ENCODE measurements at places on chromosomes 5 and 9. TPM values are rescaled to one million over a fixed set of nuclear protein-coding genes. Genes with fewer than 3 reads are reported as not detected.
A peak's percentile ranks its signal among the peaks of the same experiment; 100 is the strongest.

The NIM1K gene
- total RNA-seq: 2.0 TPM

The SLC36A3 gene
- total RNA-seq: not detected

The ZNF483 gene
- 1.0 TPM for total RNA-seq

The ACTBL2 gene
- total RNA-seq: not detected

The ADAMTS6 gene
- 28.7 TPM for total RNA-seq

The CSF1R gene
- total RNA-seq: 0.40 TPM

The NTRK2 gene
- not detected for total RNA-seq

DNA sequence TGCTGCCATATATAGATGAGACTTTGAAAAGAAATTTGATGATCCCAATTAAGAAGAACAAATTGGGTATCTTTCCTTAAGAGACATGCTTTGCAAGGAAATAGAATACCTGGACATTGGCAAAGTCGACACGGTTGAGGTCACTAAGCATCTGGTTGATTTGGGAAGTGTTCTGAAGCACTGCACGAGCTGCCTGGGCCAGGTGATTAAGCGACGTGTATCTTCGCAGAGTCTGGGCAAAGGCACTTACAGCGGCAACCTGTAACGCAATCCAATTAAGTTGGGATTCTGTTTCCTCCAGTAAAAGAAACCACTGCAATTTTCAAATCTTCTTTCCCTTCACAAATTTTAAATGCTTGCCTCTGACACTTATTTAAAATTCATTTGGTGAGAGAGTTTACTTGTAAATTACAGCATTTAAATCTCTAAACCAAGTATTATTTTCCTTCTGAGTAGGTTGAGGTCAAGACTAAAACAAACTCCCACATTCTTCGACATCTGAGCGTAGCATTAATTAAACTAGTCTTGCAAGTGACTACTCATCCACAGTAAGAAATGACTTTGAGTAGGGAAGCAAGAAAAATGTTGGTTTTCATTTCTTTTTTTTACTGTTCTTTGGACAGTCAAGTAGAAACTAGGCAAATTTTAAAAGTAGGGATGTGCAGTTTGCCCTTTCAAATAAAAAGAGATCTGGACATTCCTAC lies 262.8 kb downstream of the RFX3 start:
- DNase-seq: no peak

GRCh38 chr9:1050125-1050895 lies at the start of gene DMRT2:
Gene DMRT2, plus strand, starts transcription at chr9:1050357. Its CDS starts 1,257 bp downstream, at chr9:1051614.
- peak; percentile 56 for DNase-seq

- DNase-seq: no peak
Observed at GRCh38 chr9:89891221-89891590, 286.4 kb downstream of the GADD45G start.

DNA sequence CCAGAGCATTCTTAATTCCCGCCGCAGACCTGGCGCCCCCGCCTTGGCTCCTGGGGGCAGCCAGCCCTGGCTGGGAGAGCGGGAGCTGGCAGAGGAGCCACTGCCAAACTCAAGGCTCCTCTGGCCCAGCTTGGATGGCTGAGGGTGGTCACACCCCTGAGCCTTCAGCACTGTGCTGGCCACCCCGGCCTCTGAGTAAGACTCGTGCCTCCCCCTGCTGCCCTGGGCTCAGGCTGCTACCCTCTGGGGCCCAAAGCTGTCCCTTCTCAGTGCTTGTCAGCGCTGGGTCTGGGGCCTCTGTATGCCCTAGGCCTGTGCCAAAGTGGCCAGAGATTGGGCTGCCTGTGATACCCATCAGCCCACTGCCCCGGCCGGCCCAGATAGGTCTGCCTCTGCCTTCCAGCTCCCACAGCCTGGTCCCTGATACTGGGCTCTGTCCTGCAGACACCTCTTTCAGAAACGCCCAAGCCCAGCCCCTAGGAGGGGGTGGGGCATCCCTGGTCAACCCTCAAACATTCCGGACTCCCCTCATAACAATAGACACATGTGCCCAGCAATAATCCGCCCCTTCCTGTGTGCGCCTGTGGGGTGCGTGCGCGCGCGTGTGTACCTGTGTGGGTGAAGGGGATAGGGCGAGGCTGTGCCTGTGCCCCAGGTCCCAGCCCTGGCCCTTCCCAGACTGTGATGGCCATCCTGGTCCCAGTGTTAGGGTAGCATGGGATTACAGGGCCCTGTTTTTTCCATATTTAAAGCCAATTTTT lies 4.4 kb upstream of the PRR7 start:
- no peak for DNase-seq

- no peak for DNase-seq
Observed at GRCh38 chr9:80326105-80326504, 754.3 kb downstream of the TLE4 start.

DNA sequence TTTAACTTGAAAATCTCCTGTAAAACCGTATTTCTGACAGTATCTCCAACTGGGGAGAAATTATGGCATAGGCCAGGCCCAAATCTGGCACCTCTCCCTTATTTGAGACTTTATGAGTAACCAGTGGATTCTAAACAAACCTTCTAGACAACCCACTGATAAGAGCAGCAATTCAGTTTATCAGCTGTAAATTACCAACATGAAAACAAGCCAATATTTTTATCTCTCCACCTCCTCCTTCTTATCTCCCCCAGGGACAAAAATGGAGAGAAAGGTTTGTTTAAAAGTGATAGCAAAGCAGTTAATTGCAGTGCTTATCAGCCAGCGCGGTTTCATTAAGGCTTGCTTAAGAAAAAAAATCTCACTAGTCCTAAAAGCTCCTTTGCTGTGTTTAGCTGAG lies 53.8 kb downstream of the KCNV2 start:
- no peak for DNase-seq

GRCh38 chr9:129319938-129320481 lies 141.9 kb upstream of the IER5L start:
- DNase-seq: no peak

- no peak for DNase-seq
Observed at GRCh38 chr9:89768650-89769071, 163.8 kb downstream of the GADD45G start.

GRCh38 chr9:89426384-89426961 lies 71.4 kb downstream of the SEMA4D start:
- DNase-seq: no peak

- DNase-seq: no peak
Observed at GRCh38 chr5:148523139-148523538, 131.2 kb downstream of the HTR4 start.

GRCh38 chr9:38127271-38127839 lies 58.3 kb upstream of the SHB start:
- DNase-seq: peak; percentile 63

- peak; percentile 69 for DNase-seq
Observed at GRCh38 chr5:132877938-132878337, 4.5 kb downstream of the LEAP2 start.

DNA sequence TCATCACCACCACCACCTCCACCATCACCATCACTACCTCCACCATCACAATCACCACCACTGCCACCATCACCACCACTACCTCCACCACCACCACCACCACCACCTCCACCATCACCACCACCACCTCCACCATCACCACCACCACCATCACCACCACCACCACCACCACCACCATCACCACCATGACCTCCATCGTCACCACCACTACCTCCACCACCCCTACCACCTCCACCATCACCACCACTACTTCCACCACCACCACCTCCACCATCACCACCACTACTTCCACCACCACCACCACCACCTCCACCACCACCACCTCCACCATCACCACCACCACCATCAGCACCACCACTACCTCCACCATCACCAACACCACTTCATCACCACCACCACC lies 23.5 kb upstream of the ADCY2 start:
- DNase-seq: no peak

GRCh38 chr5:173018358-173018757 lies 34.8 kb downstream of the ATP6V0E1 start:
- DNase-seq: no peak

GRCh38 chr5:163350083-163350482 lies 87.3 kb upstream of the CCNG1 start:
- peak; percentile 7 for DNase-seq

- no peak for DNase-seq
Observed at GRCh38 chr5:171848911-171849520, 63.4 kb downstream of the SMIM23 start.

- DNase-seq: no peak
Observed at GRCh38 chr5:57855831-57856230, 373.2 kb upstream of the ACTBL2 start.

DNA sequence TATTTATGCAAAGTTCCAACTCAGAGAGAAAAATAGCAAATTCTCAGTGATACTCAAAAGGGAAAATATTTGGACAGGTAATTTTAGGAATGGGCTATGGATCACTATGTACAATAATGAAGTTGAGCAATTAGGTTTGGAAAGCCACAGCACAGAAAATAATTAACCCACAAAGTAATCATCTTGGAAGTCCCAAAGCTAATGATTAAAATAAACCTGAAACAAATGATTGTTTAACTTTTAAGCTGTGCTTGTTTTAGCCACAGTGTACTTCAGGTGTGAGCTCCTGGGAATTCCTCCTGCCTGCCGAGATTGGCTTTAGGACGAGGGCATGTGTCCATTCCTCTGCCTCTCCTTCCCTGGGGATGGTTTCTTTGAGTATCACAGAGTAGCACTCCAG lies 403.9 kb downstream of the ZSWIM6 start:
- no peak for DNase-seq

DNA sequence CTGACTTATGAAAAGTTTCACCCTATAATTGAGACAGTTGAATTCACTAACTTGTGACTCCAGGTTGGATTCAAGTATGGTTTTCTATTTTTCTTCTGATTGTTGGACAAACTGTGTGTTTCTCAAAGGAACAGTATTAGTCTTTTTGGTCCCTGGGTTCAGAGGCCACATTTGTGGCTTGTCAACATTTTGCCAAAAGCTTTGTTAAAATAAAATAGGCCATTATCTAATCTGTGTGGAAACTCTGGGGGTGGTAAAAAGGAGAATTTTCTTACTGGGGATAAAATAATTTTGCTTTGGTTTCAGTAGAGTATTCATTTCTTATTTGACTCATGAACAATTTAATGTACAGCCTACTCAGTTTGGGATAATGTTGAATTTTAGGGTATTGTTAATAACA lies 166.3 kb downstream of the TMEM167A start:
- DNase-seq: no peak

Measured in LHCN-M2 (cell line).